Hypothalamus (tissue), 51 donors: ENCODE measurements at places on chromosomes 11 and 22.

DNA sequence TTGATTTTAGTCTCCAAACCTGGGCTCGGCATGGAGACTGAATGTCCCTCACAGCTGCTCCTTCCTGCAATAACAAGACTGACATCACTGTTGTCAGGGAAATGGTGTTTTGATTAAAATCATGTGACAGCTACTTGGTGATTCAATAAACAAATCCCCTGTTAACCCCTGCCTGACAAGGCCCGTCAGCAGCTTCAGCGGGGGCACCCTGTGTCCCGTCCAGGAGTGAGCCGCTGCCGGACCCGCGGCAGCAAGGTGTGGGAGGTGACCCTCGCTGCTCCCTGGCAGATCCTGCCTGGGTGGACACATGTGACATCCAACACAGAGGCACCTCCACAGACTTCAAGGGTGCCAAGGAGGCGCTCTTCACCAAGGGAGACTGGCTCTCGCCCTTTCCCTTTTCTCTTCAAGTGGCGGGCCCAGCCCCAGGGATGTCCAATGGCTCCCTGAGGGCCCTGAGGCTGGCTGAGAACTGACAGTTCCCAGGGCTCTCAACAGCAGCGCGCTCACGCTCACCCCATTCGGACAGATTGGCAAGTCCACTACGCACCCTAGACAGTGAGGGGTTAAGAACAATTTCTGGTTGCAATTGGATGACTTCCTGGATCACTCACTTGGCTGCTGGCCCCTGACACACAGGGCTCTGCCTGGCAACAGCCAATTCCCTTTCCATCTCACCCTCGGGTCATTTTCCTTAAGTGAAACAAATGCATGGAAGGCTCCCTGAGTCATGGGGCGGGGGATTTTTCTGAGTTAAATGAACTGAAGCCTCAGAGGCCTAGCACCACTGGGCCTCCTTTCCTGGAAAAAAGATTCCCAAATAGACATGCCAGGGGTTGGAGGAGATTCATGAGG, 30.7 kb downstream of the PPP2R1B start:
- peak; percentile 89 for DNase-seq

GRCh38 chr22:24068717-24069297, 57.7 kb downstream of the CABIN1 start:
- no peak for DNase-seq

GRCh38 chr11:129374993-129375750, 476 bp upstream of the BARX2 start:
- DNase-seq: no peak

- no peak for DNase-seq
These were observed 2.5 kb upstream of the INPP5J start for GRCh38 chr22:31120230-31120629.

DNA sequence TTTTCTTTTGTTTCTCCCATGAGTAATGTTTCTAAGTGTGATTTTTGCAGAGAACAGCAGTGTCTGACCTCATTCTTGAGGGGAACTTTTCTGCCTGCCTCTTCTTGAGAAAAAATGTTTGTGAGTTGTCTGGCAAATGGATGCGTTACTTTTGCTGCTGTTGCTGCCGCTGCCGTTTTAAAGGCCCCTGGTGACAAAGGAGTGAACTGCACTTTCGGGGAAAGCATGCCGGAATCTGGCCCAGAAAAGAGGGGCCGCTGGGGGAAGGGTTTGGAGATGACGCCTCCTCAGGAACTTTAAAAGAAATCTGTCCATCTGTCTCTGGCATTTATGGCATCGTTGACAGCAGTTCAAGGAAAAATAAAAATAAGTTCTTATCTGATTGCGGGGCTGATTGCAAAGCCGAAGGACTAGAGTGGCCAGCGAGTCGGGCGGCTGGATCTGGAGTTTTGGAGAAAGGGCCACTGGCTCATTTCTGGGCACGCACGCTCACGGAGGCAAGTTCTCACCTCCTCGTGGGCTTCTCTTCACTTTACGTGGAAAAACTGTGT, 16.5 kb downstream of the ZBTB16 start:
- DNase-seq: no peak

- no peak for DNase-seq
These were observed 79.8 kb upstream of the SC5D start for GRCh38 chr11:121212536-121213361.

DNA sequence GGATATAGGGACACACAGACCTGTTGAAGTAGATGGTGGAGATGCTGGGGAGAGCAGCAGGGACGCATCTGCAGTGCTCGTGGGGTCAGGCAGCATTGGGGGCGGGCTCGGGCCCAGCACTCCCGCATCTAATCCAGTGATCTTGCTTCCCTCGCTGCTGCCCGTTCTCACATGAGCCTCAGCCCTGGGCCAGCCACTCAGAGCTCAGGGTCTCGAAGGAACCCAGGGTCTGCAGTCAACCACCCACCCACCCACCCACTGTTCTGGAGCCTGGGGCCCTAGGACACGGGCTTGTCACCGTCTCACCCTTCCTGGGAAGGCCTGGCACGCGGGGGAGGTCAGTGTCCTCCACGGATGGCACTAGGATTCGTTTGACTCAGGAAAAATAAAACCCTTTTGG, 406.0 kb downstream of the TBC1D22A start:
- no peak for DNase-seq

GRCh38 chr11:71305451-71306125, 53.2 kb upstream of the SHANK2 start:
- no peak for DNase-seq
